Stimulated activated CD4-positive, alpha-beta T cell treated with anti-CD3 and anti-CD28 coated beads, TNF-alpha, amount 100 ng/mL, for 48 hours (primary cell): ENCODE measurements at places on chromosomes 4 and X.

DNA sequence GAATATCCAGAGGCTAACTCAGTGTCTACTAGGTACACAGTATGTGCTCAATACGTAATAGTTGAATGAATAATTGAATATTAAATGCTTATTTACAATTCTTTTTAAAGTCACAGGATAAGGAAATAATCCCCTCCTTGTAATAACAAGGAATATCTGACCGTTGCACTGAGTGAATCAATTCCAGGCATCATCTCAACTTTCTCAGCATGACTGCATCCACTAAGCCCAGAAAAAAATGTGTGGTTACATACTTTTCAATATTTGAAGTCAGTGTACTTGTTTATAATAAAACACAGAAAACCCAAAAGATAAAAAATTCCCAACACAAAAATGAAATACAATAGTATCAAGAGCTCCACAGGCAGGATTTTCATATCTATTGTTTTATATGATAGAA is 105.4 kb downstream of the TMEM144 start:
- no peak for DNase-seq

- no peak for DNase-seq
Measured at GRCh38 chr4:17510582-17510981, 1.3 kb downstream of the QDPR start.

DNA sequence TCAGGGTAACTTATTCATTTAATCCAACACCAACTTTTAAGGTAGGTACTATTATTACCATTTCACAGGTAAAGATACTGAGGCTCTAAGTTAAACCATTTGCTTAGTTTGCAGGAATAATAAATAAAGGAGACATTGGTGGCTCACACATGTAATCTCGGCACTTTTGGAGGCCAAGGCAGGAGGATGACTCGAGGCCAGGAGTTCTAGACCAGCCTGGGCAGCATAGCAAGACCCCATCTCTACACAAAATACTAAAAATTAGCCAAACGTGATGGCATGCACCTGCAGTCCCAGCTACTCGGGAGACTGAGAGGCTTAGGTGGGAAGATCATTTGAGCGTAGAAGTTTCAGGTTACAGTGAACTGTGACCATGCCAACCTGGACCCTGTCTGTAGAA is 37.7 kb downstream of the SULT1E1 start:
- no peak for DNase-seq

DNA sequence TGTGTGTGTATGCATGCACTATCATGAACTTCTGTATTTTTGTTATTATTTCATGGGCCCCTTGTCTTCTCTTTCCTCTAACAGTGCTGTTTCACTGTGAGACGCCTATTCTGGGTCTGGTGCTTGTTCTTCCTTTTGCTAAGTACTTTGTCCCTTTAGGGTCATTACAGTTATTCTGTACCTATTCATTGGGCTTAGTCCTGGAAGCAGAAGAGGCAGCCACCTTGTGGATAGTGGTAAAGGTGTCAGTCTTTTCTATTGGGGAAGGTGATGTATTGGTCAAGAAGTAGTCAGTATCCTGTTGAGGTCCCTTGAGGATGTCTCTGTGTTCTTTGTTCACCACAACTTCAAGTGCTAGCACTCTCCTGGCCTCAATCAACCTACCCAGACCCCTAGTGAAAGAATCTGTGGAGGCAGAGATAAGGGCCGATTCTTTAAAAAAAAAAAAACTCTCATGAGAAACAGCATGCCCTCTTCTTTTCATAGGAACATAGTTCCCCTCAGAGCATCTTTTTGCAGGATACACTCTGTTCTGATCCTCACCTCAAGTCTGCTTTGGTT is 593.8 kb downstream of the SPRY1 start:
- no peak for DNase-seq

- no peak for DNase-seq
Measured at GRCh38 chr4:98611677-98612317, 46.6 kb downstream of the TSPAN5 start.

- DNase-seq = no peak
Measured at GRCh38 chr4:81214144-81214880, 710 bp downstream of the PRKG2 start.
